Cardiac muscle cell (in vitro differentiated cells and primary cell): ENCODE measurements at places on chromosomes 1 and 21. TPM values are rescaled to one million over a fixed set of nuclear protein-coding genes. Genes with fewer than 3 reads are reported as not detected.

GRCh38 chr1:217392441-217392840, 238.4 kb downstream of the GPATCH2 start:
- H3K4me1 ChIP-seq: no peaks in the 10 kb centered on the region
- H3K4me3 ChIP-seq: no peak overlapping the region
- no peak overlapping the region for H3K27ac ChIP-seq
- no peaks in the 10 kb centered on the region for H3K27me3 ChIP-seq
- no peak for DNase-seq

DNA sequence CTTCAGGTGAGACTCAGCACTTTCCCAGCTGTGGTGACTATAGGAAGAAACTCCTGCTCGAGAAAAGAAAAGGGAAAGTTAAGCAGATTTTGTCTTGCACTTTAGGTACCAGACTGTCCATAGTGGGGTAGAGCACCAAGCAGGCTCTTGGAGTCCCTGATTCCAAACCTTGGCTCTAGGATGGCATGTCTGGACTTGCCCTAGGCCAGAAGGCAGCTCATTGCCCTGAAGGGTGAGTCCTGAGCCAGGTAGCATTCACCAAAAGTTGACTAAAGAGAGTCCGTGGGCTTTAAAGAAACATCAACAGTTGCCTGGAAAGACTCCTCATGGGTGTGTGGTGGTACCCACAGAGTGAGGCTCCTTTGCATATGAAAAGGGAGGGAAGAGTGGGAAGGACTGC, 145.2 kb upstream of the SNX7 start:
- DNase-seq: no peak
- no peak overlapping the region for H3K4me3 ChIP-seq
- H3K4me1 ChIP-seq: no peaks in the 10 kb centered on the region
- no peak overlapping the region for H3K27ac ChIP-seq
- H3K27me3 ChIP-seq: no peaks in the 10 kb centered on the region

- no peaks in the 10 kb centered on the region for H3K36me3 ChIP-seq
- H3K4me1 ChIP-seq: no peaks in the 10 kb centered on the region
- H3K4me3 ChIP-seq: no peak overlapping the region
- H3K27ac ChIP-seq: no peak overlapping the region
These were observed 21.1 kb upstream of the TBX19 start for GRCh38 chr1:168259567-168259966.

DNA sequence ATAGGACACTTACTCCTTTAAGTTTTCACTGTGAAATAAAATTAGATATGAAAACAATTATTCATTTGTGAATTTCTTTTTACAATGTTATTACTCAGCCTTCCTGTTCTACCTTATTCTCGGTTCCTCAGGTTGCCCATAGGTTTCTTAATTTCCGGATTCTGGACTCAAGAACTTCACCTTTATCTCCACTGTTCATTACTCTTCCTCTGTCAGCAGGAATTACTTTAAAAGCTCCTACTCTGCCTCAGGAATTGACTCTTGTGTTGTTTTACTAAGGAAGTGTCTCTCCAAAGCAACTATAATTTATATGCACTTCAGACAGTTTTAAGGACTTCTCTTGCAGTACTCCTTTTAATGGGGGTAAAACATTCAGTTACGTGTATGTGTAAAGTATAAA, 123.8 kb downstream of the OSBPL9 start:
- H3K27me3 ChIP-seq: no peaks in the 10 kb centered on the region
- no peaks in the 10 kb centered on the region for H3K36me3 ChIP-seq
- no peak overlapping the region for H3K27ac ChIP-seq
- peaks cover 43% of the 10 kb centered on the region for H3K4me1 ChIP-seq

GRCh38 chr1:85708829-85709227, 595 bp upstream of the ZNHIT6 start:
- no peak for DNase-seq
- H3K4me1 ChIP-seq: peaks cover 4% of the 10 kb centered on the region
- peak overlapping the region; percentile 96 for H3K27ac ChIP-seq
- no peaks in the 10 kb centered on the region for H3K27me3 ChIP-seq

DNA sequence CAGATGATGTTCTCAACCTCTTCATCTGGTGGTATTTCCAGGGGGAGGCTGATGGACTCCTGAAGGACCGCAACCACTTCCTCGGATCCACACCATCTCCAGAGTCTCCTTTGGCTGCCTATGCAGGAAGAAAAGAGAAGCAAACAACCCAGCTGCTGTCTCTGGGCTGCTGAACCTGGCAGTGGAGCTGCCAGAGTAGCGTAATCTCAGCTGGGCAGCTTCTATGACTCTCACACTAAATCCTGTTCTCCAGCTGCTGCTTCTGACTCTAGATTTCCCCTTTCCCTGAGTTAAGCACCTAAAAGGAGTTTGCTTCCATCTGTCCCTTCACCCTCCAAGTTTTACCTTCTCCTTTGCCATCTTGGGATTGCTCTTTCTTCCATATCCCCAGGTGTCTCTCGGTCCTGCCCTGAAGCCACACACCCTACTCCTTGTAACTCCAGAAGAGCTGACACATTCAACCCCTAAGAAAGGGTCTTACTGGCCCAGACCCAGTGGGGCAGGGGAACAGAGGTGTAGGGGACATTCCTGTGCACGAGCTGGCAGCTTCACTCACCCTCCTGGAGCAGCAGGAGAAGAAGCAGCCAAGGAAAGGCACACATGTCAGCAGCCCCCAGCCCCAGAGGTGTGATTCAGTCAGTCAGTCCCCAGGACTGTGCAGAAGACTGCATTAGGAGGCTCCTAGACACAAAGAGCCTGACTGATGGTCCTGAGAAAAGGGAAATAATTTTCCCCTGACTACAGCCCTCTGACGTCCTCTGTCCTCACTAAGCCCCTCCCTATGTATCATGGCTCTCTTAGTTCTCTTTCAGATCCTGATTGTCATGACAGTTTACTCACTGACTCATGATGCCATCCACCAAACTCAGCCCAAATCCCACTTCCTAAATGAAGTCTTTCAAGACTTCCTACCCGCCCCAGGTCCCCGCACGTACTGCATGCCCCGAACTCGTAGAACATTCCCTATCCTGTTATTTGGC, at the start of gene SLAMF9:
Gene SLAMF9, minus strand, starts transcription at position 702 of the 980 bp plus-strand sequence. Its CDS starts 100 bp downstream, at position 602.
- H3K4me3 ChIP-seq: no peak within 1 kb of the TSS
- H3K27ac ChIP-seq: no peak within 1 kb of the TSS
- no peaks in the 10 kb centered on the region for H3K4me1 ChIP-seq
- DNase-seq: peak; percentile 26
- H3K27me3 ChIP-seq: peaks cover 6% of the 10 kb centered on the region

- no peaks in the 10 kb centered on the region for H3K36me3 ChIP-seq
- no peak overlapping the region for H3K4me3 ChIP-seq
- no peaks in the 10 kb centered on the region for H3K4me1 ChIP-seq
These were observed 277.6 kb downstream of the DSCAM start for GRCh38 chr21:40569357-40569756.

DNA sequence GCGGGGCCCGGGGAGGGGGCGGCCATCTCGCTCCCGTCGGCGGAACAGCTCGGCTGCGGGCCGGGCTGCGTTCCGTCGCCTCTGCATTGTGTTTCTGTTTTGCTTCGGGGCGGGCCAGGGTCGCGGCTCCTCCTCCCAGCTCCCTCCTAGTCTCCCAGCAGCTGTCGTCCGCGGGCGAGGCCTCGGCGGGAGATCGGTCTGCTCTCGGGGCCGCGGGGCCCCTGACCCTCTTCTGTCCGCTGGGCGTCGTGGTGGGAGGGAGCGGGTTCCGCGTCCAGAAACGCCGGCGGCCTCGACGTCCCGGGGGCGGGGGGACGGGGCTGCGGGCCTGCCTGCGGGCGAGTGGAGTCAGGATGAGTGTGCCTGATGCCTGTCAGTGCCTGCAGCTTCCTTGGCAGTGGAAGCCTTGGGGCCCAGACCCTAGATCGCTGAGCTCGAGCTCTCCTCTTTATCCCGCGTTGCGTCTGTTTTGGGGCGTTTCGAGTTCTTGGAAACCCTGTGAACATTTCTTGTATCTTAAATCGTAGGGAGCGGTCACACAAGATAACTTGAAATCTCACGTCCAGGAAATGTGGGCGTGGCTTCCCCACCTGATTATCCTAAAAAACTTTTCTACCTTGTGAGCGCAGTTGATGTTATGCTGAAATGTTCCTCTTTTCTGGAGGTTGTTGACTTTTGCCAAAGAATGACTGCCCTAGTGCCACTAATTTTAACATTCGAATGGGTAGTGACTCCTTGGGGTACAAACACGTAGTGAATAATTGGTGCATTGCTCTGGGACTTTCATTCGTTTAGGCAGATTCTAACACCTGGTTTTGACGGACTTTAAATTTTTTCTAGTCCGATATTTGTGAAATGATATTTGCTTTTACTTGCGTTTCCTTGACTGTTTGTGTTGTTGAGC, 676 bp downstream of the MORC3 start:
- DNase-seq: peak; percentile 73
- peaks cover 12% of the 10 kb centered on the region for H3K4me1 ChIP-seq
- peak overlapping the region; percentile 78 for H3K4me3 ChIP-seq
- peak overlapping the region; percentile 99 for H3K27ac ChIP-seq
- no peaks in the 10 kb centered on the region for H3K27me3 ChIP-seq

- H3K36me3 ChIP-seq: no peaks in the 10 kb centered on the region
- H3K4me1 ChIP-seq: no peaks in the 10 kb centered on the region
These were observed at the start of gene PTGER3 for GRCh38 chr1:71047635-71048607. Gene PTGER3, minus strand, starts transcription at chr1:71047816. Its CDS starts 239 bp downstream, at chr1:71047577.

DNA sequence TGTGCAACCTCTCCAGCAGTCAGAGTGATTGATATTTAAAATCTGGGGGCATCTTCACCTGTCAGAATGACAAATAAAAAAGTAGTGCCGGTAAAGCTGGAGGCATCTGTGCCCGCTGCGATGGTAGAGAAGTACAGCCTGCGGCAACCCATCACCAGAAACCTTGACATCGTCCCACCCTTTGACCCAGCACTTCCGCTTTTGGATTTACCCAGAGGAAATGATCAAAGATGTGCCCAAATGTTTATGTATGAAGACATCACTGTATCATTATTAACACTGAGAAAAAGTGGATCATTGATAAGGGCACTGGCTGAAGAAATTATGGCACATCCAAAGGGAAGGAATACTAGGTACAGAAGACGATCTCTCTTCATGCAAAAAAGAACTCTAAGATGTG, 96.0 kb downstream of the PGBD5 start:
- no peak overlapping the region for H3K27ac ChIP-seq
- DNase-seq: no peak
- no peak overlapping the region for H3K4me3 ChIP-seq
- no peaks in the 10 kb centered on the region for H3K36me3 ChIP-seq

- no peaks in the 10 kb centered on the region for H3K36me3 ChIP-seq
- H3K4me3 ChIP-seq: no peak overlapping the region
- H3K4me1 ChIP-seq: peaks cover 8% of the 10 kb centered on the region
- no peak overlapping the region for H3K27ac ChIP-seq
- H3K27me3 ChIP-seq: no peaks in the 10 kb centered on the region
These were observed 7.2 kb upstream of the OR10X1 start for GRCh38 chr1:158586942-158587341.

DNA sequence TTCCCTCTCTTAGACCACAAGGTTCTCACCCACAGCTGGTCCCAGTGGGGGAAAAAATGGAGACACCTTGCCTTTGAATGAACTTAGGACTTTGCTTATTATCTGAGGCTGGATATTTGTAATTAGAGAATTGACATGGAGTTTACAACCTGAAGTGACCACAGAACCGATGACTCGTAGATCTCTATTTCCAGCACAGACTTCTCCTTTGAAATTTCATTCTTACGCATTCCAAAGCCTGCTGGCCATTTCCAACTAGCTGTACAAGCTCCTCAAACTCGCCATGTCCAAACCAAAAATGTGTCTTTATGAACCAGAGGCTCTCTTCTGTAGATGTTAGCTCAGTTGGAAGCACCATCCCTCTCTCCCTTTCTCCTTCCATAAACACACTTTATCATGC, 12.0 kb downstream of the RAB7B start:
- H3K4me1 ChIP-seq: peaks cover 7% of the 10 kb centered on the region
- no peak overlapping the region for H3K27ac ChIP-seq
- DNase-seq: peak; percentile 35

- no peaks in the 10 kb centered on the region for H3K4me1 ChIP-seq
- no peak for DNase-seq
- no peak overlapping the region for H3K27ac ChIP-seq
- no peaks in the 10 kb centered on the region for H3K36me3 ChIP-seq
- no peaks in the 10 kb centered on the region for H3K27me3 ChIP-seq
- H3K4me3 ChIP-seq: no peak overlapping the region
These were observed 257.5 kb upstream of the PRMT6 start for GRCh38 chr1:106798991-106799390.

DNA sequence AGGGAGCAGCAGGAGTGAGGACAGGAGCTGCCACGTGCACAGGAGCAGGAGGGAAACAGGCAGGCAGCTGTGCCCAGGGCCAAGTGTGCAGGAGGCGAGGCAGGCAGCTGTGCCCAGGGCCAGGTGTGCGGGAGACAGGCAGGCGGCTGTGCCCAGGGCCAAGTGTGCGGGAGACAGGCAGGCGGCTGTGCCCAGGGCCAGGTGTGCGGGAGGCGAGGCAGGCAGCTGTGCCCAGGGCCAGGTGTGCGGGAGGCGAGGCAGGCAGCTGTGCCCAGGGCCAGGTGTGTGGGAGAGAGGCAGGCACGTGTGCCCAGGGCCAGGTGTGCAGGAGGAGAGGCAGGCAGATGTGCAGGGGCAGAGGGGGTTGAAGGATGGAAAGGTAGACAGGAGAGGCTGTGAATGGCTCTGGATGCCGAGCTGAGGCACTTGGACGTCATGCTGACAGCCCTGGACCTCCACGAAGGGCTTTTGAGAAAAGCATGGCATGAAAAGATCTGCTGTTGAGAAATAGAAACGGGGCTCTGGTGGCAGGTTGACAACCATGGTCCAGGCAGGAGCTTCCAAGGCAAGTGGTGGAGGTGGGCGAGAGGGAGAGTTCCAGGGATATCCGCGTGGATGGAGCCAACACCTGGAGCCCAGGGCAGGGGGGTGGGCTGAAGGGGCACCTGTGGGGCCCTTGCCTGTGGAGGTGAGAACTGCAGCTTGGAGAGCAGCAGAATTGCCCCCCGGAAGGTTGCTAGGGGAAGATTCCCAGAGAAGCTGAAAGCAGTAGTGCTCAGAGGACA, 19.1 kb upstream of the NPHP4 start:
- DNase-seq: no peak
- H3K27ac ChIP-seq: no peak overlapping the region
- H3K36me3 ChIP-seq: no peaks in the 10 kb centered on the region
- no peak overlapping the region for H3K4me3 ChIP-seq
- peaks cover 5% of the 10 kb centered on the region for H3K4me1 ChIP-seq

DNA sequence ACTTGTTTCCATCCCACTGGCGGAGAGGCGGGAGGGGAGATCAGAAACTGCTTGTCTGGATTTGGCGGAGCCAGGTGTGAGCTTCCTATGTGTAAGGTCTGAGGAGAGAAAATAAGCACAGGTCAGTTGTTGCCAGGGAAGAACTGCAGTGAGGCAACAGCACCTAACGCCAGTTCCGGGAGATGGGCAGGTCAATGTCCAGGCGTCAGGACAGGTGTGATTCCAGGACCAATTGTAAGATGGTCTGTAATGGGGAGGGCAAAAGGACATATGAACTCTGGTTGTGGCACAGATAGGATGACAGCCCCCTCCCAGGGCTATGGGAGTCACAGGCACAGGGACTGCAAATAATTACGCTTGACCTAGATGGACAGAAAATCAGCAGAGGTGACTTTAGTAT, 9.6 kb upstream of the KCNE1 start:
- no peaks in the 10 kb centered on the region for H3K27me3 ChIP-seq
- H3K4me3 ChIP-seq: no peak overlapping the region
- peaks cover 20% of the 10 kb centered on the region for H3K4me1 ChIP-seq
- no peak overlapping the region for H3K27ac ChIP-seq

The BMP8B gene
- polyA plus RNA-seq: 0.02 and 0.14 TPM in 2 replicates

The JMJD4 gene
- 30.1 and 33.6 TPM in 2 replicates for polyA plus RNA-seq

The TAS1R1 gene
- polyA plus RNA-seq: 0.17 TPM in 1 of 2 replicates, not detected in the other

The AGTRAP gene
- 81.4 and 94.0 TPM in 2 replicates for polyA plus RNA-seq

The MYOG gene
- 0.62 TPM in 1 of 2 replicates, not detected in the other for polyA plus RNA-seq

The IKBKE gene
- polyA plus RNA-seq: 13.6 and 27.0 TPM in 2 replicates

The PEX19 gene
- polyA plus RNA-seq: 82.5 and 125 TPM in 2 replicates

The IFI44 gene
- not detected in 2 replicates for polyA plus RNA-seq

The PHACTR4 gene
- 27.1 TPM in 2 replicates for polyA plus RNA-seq
